ENCODE measurements at places on chromosomes 5 and 9.

DNA sequence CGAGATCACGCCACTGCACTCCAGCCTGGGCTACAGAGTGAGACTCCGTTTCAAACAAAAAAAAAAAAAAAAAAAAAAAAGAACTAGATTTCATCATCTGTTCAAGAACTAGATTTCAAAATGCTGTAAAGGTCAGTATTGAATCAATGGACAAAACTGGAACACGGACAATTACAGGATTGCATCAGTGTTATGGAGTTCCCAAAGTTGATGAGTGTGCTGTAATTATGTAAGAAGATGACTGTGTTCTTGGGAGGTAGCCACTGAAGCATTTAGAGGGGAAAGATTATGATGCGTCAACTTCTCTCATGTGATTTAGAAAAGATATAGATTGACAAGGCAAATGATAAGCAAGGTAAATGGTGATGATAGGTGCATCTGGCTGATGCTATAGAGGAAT, 6.5 kb downstream of the FAM240B start:
- no peak for DNase-seq

- no peak for DNase-seq
These were observed 147.6 kb upstream of the PITX1 start for GRCh38 chr5:135181653-135182052.

DNA sequence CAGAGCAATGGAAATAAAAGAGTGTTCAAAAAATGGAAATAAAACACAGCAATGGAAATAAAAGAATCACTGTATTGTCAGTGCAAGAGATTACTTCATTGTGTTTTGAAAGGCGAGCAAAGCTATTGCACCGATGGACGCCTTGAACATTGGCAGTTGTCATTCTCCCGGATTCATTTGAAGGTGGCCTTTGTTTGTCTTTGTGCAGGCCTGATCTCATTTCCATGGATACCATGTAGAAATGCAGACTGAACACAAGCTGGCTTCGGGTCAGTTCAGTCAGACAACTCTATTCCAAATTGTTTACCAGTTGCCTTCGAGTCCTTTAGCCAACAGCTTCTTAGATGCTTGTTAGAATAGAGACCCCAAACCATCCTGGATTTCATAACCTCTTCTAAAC, 8.3 kb downstream of the ITGA2 start:
- DNase-seq: no peak

GRCh38 chr9:134882204-134882785, 1.7 kb downstream of the FCN2 start:
- DNase-seq: no peak

Data from stimulated activated CD8-positive, alpha-beta memory T cell treated with anti-CD3 and anti-CD28 coated beads, Interleukin-7, amount 100 ng/mL, for 48 hours (primary cell).